Activated CD4-positive, alpha-beta T cell treated with anti-CD3 and anti-CD28 coated beads for 36 hours (primary cell): ENCODE measurements at places on chromosomes 7 and 10. TPM values are rescaled to one million over a fixed set of nuclear protein-coding genes. Genes with fewer than 3 reads are reported as not detected.

The CYP2C19 gene
- not detected for total RNA-seq

The LBX1 gene
- total RNA-seq = not detected

The SEC61A2 gene
- total RNA-seq = 12.0 TPM

The RARRES2 gene
- not detected for total RNA-seq

The C10orf105 gene
- total RNA-seq = 0.34 TPM

The TEX36 gene
- total RNA-seq = not detected

The SH2B2 gene
- 3.2 TPM for total RNA-seq

The AKR1C4 gene
- total RNA-seq = not detected

The MARVELD1 gene
- 1.8 TPM for total RNA-seq
